ENCODE measurements at places on chromosomes 3 and 15.

- no peak for DNase-seq
Measured at GRCh38 chr3:63064209-63064755, 189.1 kb upstream of the CADPS start.

DNA sequence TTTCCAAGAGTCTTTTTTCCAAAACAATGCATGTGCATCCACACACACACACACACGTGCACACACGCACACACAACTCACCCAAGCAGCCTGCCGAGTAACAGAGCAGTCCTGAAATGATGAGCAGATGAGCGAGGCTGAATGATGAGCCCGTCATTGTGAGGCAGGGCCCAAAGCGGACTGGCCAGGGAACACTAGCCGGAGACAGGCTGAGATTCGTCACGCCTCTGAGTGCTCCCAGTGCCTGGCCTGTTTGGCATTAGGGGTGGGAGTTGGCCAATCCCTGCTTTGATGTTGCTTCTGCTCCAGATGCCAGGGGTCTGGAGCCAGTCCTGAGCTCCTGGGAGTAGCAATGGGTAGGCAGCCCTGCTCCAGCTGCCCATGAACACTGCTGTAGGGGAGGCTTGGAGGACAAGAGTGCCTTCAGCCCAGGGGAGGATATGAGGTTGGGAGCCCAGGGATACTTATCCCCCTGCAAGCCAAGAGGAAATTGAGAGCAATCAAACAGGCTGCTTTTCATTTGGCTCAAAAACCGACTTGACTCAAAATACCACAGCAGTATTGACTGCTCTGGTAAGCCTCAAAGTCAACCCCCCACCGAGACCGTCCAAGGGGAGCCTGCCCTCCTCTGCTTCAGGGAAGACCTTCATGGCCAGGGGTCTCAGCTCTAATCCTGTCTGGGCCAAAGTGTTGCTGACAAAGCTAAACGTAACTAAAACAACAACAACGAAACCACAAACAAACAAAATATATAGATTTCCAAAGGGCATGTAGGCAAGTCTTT lies 22.9 kb downstream of the COLQ start:
- no peak for DNase-seq

GRCh38 chr15:101013769-101014675 lies 94.9 kb downstream of the LRRK1 start:
- DNase-seq: no peak

DNA sequence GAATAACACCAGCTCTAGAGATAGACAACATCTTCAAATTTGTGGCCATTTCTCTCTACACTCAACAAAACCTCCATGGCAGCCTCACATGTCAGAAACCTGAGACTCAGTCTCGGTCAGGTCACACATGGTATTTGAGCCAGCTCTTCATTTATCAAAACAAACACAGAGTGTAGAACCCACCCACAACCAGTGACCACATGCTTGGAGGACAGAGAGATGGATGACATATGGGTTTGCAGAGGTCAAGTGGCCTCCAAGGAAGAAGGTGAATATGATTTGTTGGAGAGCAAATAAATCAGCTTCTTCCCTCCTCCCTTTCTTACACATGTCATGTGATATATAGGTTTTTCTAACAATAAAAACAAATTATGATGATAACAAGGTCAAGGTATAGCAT lies 278.1 kb upstream of the LRTM1 start:
- no peak for DNase-seq

DNA sequence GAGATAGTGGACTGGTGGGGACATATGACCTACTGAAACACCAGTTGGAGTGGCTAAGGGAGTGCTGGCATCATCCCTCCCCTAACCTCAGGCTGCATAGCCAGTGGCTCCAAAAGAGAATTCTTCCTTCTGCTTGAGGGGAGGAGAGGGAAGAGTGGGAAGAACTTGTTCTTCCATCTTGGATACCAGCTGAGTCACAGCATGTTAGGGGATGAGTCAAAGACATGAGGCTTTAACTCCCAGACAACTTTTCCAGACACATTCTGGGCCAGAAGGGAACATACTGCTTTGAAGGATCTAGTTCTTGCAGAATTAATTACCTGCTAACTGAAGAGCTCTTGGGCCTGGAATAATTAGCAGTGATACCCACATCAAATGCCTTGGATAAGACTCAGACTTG lies 36.8 kb upstream of the PEX5L start:
- no peak for DNase-seq

DNA sequence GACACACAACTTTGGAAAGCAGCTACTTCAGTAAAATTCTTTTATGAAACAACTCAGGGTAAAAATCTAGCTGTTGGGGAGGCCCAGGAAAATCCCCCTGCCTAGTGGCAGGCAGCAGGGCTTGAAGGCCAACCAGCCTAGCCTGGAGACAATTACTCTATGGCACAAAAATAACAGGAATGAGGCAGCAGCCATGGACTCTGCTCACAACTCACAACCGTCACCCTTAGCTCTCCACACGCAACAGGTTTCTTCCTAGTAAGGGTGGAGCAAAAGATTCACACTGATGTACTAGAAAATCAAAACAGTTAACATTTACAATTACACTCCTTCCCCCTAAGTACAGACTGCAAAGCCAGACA lies 530 bp upstream of the FBXL22 start:
- DNase-seq: no peak

DNA sequence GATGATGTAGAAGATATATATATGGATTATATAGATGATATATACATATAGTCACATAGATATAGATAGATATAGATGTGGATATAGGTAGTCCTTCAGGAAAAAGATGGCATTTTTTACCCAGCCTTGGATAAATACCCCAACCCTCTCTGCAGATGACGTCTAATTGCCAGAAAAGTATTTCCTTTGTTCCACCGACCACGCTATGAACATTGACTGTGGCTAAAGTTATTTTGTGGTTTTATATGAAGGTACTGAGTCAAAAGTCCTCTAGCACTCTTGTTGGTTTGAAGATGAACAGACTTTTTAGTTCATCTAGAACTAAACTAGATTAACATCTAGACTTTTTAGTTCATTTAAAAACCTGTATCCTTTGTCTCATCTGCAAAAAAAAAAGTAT lies 207.7 kb downstream of the PLOD2 start:
- DNase-seq: no peak

DNA sequence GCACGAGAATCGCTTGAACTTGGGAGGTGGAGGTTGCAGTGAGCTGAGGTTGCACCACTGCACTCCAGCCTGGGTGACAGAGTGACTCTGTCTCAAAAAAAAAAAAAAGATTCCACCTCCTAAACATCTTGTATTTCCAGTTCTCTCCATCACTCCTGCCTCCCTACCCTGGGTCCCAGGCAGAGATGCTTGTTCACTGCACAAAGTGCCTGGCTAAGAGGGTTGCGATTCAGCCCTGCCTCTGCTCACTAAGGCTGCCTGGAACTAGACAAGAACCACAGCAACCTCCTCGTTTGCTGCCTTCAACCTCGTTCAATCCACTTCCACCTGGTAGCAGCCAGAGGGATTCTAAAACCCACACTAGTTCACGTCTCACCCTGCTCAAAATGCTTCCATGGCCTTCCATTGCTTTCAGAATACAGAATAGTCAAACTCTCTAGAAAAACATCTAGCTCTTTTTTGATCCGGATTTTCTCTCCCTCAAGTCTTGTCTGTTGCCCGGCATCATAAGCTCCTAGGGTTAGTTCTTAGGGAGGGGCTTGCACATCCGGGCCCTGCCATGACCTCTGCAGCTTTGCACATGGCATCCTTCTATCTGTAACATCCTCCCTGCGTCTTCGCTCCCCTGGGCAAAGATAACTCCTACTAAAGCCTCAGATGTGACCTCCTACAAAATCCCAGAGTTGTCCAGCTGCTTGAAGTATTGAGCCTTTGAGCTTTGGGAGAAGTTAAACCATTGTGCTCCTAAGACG lies 1.0 kb upstream of the MCM2 start:
- DNase-seq: no peak

DNA sequence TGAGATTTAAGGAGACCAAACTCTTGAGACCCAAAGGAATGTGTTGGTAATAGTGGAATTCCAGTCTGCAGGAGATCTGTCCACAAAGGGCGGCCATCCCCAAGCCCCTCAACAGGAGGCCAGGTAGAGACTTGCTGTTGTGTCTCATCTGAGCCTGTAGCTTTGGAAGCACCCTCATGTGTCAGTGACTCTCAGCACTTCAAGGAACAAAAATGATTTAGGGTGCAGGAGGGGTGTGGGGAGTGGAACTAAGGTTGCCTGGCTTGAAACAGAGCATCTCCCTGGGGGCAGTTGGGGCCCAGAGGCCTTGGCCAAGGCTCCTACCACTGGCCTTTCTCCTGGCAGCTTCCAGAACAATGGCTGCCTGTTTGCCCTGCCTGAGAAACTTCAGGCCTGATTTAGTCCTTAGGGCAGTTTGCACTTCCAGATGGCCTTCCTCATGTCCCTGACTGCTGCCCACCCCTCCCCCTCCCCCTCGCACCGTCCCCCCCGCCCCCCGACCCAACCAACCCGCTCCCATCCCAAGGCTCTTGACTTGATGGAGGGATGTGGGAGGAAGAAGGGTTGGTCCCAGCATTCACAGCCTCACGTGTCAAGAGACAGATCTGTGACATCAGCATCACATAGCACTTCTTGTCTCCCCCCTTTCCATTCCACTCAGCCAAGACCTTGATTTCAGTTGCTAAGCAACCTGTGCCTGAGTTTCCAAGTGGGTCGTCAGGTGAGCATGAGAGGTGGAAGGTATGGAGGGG lies 77.1 kb downstream of the CORO2B start:
- DNase-seq: no peak

GRCh38 chr3:123602325-123602724 lies 17.5 kb upstream of the HACD2 start:
- DNase-seq: no peak
